AG04450 (cell line): ENCODE measurements at places on chromosomes 6 and 20.

DNA sequence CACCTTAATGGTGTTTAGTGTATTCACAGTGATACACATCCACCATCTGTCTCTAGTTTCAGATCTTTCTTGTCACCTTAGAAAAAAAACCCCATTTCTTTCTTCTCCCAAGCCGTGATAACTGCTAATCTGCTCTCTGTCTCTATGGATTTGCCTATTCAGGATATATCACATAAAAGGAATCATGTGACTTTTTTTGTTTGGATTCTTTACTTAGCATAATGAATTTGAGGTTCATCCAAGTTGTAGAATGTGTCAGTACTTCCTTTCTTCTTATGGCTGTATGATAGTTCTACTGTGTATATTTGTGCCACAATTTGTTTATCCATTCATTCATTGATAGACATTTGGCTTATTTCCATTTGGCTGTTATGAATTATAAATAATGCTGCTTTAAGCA, 57.1 kb downstream of the ITCH start:
- no peak for DNase-seq

DNA sequence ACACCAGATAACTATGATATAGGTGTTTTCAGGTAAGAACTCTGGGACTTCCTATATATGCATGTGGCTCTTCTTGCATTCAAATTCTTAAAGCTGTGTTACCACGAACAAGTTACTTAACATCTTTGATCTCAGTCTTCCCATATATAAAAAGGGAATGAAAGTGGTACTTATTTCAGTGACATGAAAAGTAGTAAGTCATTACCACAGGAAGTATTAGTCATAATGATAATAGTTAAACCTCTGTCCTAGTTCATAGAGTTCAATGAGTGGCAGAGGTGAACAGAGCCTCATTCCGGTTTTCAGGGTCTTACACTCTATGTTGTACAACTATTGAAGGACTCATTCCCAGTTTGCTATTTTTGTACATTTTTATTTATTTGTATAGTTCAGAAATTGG, 237.0 kb downstream of the NKAIN2 start:
- no peak for DNase-seq

DNA sequence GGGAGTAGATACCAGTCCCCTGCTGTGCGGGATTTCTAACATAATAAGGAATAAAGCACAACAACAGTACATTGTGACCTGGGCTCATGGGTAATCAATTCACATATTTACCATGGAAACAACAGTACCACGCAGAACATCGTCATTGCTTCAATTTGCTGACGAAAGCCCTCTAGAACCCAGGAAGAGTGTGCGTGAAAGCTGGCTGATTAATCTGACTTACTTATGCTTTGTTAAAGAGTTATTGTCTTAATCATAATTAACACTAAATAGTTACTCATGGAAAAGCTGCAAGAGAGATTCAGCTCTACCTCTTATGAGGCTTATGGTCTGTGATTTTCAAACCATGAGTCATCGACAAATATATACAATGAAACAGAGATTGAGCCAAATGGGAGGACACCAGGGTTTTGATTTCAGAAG, 644.3 kb upstream of the AGPAT4 start:
- DNase-seq: no peak

GRCh38 chr6:33836806-33837469, 33.1 kb upstream of the MLN start:
- DNase-seq: no peak

GRCh38 chr6:136173519-136174507, 76.3 kb downstream of the MTFR2 start:
- DNase-seq: peak; percentile 58

GRCh38 chr20:50373674-50374286, 136.4 kb upstream of the PTPN1 start:
- no peak for DNase-seq

DNA sequence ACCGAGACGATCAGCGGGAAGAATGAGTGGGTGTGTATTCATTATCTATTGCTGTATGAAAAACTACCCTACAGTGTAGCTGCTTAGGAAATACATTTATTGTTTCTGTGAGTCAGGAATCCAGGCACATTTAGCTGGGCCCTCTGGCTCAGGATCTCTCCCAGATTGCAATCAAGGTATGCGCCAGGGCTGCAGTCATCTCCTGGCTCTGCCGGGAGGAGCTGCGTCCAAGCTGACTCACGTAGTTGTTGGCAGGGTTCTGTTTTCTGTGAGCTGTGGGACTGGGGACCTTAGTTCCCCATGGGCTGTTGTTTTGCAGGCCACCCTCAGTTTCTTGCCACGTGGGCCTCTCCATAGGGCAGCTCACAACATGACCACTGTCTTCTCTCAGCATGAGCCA, 68.2 kb upstream of the FUCA2 start:
- peak; percentile 79 for DNase-seq

DNA sequence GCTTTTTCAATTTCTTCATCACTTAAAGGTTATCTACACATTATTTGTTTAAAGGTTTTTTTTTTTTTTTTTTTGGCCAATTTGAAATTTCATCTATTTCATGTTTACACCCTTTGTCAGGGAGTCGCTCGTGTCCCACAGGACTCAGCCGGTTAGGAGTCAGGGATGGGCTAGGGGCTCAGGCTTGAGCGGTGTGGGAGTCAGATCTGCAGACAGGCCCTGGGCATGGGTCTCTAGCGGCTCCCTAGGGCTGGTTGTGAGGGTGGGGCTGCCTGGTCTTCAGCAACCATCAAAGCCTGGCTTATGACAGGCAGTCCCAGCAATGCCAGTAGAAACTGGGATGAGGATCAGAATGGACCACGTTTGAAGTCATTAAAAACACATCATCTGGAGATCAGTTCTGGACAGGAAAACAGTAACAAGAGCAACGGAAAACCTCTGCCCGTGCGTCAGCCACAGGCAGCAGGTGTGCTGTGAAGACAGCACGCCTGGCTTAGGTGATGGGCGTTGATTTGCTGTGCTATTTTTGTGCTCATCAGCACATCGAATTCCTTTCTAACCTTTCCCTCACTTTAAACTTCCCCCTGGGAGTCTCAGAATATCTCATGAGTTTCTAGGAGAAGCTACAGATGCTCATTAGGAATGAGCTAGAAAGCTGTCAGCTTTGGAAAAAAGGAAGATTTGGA, 91.3 kb upstream of the MPC1 start:
- no peak for DNase-seq

- DNase-seq: no peak
Observed at GRCh38 chr6:102742028-102742427, 1348.5 kb downstream of the GRIK2 start.

DNA sequence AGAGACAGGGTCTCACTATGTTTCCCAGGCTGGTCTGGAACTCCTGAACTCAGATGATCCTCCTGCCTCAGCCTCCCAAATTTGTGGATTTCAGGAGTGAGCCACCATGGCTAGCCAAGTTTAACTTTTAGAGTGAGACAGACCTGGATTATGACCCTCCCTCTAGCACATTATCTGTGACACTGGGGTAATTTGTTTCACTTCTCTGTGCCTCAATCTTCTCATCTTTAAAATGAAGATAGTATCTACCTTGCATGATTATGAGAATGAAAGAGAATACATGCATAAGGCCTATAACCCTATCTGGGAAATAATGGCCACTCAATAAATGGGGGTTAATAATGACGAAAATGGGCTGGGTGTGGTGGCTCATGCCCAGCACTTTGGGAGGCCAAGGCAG, 373.6 kb downstream of the SYNE1 start:
- DNase-seq: no peak

DNA sequence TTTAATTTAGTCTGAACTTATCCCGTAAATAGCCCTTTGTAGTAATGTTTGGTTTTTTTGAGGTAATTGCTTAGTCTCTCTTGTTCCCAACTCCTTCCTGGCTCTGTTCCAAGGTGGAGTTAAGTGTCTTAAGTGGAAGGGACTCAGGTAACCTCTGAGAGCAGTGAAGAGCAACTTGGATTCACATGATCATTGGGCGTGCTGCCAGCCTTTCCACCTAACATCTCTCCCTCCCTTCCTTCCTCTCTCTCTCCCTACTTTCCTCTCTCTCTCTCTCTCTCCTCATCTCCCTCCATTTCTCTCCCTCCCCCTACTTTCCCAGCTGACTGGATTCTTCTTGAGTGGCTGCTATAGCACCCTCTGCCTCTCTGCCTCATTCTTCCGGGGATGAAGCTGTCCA, 232.9 kb upstream of the SASH1 start:
- no peak for DNase-seq

- DNase-seq: no peak
Observed at GRCh38 chr6:93684339-93684738, 265.0 kb upstream of the EPHA7 start.

DNA sequence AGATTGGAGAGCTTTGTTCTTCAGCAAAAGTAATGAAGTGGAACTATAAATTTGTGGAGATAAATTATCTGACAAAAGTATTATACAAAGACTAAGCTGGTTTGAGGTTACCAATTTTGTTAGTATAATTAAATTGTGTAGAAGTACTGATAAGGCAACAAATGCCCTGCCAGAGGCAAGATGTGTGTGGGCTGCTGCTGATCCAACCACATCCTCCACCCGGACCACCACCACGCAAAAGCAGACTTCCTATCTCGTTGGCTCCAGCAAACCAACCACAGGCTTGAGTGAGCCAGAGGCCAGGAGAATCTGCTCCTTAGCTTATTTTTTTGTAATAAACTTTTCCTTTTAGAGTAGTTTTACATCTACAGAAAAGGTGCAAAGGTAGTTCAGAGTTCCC, 1.1 kb upstream of the MYLK4 start:
- no peak for DNase-seq

GRCh38 chr6:70669133-70669532, 1.4 kb downstream of the SMAP1 start:
- DNase-seq: no peak

GRCh38 chr6:3258720-3259490, at the start of gene PSMG4:
Gene PSMG4, plus strand, starts transcription at chr6:3258947. Its CDS starts 76 bp downstream, at chr6:3259023.
- DNase-seq: peak; percentile 65

GRCh38 chr20:3729378-3729777, 3.1 kb upstream of the HSPA12B start:
- no peak for DNase-seq

DNA sequence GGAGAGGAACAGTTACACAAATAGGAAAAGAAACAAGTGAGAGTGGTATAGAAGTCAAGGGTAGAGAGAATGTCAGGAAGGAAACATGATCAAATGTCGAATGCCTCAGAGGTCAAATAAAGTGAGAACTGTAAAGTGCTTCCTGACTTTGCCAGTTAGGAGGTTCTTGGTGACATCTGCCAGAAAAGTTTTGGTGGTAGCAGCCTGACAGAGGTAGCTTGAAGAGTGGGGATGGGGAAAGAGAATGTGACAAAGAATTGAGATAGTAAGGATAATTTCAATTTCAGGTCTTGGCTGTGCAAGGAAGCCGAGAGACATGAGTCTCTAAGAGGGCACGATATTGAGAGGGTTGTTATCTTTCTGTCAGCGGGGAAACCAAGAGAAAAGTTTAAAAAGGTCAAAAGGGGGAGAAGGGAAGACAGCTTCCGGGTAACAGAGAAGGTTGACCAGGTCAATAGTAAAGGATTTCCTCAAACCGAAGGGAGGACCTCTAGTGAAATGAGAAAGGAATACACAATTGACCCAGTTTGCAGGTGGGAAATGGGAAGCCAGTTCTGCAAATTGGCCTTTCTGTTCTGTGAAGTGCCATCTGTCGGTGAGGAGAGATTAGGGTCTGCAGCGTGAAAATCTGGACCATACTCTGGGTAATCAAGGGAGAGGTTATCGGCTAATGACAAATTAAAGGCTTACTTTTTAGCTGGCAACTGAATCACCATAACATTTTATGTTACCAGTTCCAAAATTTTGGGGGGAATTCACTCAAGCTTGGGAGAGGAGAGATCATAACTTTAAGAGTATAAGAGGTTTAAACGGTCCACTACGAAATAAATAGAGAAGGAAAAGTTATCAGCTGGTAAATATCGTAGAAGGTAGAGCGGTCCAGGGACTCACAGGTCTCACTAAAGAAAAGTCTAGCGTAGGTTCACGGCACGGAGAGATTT, 973 bp upstream of the BRD2 start:
- no peak for DNase-seq
